ENCODE measurements at places on chromosomes 6 and 20.
A peak's percentile ranks its signal among the peaks of the same experiment; 100 is the strongest.

- DNase-seq = no peak
Measured at GRCh38 chr6:163066200-163066599, 338.4 kb downstream of the PACRG start.

DNA sequence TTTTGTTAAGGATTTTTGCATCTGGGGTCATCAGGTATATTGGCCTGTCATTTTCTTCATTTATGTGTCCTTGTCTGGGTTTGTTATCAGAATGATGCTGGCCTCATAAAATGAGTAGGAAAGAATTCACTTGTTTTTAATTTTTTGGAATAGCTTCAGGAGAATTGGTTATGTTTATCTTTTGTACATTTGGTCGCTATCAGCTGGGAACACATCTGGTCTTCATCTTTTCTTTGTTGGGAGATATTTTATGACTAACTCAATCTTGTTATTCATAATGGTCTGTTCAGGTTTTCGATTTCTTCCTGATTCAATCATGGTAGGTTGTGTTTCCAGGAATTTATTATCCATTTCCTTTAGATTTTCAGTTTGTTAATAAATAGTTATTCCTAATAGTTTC, 207.5 kb upstream of the ASCC3 start:
- DNase-seq = no peak

GRCh38 chr20:17794400-17794799, 94.6 kb downstream of the BANF2 start:
- DNase-seq = no peak

DNA sequence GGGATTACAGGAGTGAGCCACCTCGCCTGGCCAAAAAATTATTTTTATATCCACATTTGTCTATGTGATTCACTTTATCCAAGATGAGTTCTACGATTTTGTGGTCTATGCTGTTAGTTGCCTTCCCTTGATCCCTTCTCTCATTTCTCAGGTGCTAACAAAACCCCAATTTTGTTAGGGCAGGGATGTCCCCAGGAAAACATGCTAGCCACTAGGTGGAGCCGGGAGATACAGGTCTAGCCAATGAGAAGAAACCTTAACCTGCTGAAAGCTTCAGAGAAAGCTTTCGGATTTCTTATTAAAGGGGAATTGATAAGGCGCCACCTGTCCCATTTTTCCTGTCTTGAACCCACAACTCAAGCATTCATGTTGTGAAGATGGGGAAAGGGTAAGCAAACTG, 167.4 kb upstream of the OLIG3 start:
- no peak for DNase-seq

DNA sequence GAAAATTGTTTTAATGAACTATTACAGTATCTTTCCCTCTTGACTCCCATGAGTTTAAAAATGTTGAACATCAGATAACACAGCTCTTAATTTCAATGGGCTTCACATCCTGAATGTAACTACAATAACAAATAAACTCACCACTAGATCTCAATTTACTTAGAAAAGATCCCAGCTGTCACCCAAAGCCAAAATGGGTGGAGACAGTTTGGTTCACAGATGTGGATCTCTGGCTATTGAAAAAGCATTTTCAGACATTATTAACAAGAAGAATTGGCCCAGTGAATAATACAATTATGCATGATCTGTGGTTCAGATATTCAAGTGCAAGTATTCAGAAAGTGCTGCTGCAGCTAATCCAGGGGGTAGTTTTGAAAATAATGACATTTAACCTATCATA, 184.7 kb upstream of the RALGAPA2 start:
- DNase-seq = no peak

GRCh38 chr6:89355511-89356194, 3.1 kb upstream of the UBE2J1 start:
- no peak for DNase-seq

- DNase-seq = no peak
Measured at GRCh38 chr20:17503301-17504065, 27.7 kb downstream of the BFSP1 start.

DNA sequence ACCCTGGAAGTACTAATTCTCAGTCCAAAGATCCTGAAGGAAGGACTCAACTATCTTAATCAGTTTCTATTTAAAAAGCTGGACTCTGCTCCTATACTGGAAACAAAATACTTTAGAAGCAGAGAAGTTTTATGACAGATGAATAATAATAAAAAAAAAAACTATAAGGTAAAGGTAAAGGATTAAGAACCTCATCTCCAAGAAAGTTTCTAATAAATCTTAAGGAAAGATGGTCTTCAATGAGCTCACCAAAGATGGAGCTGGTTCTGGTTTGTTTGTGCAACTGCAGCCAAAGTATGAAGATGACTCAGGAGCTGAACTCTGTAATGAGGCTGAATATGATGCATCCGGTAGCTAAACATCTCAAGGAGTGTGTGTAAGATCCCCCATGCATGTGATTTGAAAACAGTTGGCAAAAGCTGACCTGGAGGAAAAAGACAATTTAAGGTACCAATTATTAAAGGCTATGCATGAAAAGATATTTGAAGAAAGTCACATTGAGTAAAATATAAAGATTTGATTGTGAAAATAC, 25.2 kb downstream of the MED23 start:
- no peak for DNase-seq

DNA sequence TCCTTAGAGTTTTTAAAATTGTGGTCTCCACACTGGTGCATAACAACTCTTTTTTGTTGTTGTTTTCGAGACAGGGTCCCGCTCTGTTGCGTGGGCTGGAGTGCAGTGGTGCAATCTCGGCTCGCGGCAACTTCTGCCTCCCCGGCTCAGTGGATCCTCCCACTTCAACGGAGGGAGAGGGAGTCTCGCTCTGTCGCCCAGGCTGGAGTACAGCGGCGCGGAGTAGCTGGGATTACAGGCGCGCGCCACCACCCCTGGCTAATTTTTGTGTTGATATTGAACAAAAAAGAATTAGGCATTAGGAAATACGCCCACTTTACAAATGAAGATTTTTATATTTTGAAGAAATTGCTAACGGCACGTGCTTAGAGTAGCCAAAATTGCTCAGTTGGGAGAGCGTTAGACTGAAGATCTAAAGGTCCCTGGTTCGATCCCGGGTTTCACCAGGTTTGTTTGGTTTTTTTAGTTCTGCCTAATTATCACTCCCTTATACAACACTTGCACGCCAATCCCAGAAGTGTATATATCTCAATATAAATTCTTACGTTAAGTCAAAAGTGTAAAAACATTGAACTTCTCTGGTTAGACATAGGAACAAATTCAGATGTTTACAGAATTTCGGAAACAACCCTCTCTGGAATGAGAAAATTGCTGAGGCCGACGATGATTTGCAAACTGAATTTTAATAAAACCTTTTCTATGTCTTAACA, 159.6 kb downstream of the TRIM27 start:
- DNase-seq = no peak

DNA sequence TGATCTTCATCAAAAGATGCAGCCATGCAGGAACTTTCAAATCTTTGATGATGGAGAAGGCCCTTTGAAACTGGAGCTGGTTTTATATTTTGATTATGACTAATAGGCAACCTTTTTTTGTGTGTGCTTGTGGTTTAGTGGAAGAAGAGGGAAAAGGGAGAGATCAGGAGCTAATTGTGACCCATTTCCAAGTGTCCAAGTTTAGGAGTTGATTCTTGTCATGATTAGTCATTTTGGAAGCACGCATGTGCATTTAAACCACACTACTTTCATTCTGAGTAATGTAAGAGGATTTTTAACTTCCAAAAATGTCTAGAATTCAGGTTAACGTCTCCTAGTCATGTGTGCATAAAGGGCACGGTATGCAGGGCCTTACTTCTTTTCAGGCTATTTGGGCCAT, 3.5 kb downstream of the FOXO3 start:
- DNase-seq = no peak

GRCh38 chr6:167141667-167142432, 15.9 kb downstream of the GPR31 start:
- DNase-seq = peak; percentile 66

- DNase-seq = no peak
Measured at GRCh38 chr6:148578489-148578814, 168.4 kb upstream of the UST start.

GRCh38 chr6:71029555-71029954, 72.7 kb upstream of the B3GAT2 start:
- peak; percentile 41 for DNase-seq

DNA sequence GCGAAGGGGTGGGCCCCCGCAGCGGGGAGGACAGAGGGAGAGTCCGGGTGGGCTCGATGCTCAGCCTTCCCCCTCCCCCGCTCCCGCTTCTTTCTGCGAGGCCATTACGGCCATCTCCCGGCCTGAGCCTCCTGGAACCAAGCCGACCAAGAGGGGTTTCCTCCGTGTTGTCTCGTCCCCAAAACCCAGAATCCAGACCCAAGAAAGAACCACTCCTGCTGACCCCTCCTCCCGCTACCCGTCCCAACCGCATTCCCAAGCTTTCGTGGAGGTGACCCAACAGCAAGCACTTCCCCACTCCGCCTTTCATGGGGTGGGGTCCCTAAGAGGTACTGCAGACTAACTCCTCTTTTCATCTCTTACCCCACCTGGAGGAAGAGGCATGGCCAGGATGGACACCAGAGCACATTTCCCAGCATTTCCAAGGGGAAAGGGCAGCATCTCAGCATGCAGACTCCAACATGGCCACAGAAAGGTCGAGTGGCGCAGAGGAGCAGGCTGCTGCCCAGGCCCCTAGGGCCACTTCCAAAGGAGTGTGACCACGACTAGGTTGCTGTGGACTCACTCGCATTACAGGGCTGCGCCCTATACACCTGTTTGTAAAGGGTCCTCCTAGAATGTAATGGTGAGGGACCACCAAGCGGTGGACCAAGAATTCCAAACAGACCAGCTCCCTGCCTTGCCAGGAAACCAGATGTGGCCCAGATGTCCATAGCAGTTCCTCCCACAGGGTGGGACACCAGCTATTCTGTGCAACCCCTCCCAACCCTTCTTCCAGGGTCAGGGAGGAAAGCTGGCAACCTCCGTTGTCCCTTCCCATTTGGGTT, 53.4 kb downstream of the MRPL14 start:
- DNase-seq = no peak

DNA sequence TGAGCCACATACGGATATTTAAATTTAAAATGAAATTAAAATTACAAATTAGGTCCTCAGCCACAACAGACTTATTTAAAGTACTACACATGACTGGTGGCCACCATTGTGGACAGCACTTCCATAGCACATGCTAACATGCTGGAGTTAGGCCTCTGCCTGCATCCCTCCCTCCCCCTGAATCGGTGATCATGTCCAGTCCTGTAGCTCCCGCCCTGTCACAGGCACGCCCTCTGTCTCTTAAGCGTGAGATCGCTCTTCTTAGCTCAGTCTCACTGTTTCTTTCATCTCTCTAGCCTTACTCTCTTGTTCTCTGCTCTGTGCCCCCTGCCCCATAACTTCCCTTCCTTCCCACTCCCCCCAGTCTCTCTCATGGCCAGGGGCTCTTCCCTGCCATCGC, 28.9 kb downstream of the ELMO2 start:
- no peak for DNase-seq

- DNase-seq = no peak
Measured at GRCh38 chr6:111171577-111172400, 84.5 kb downstream of the SLC16A10 start.

DNA sequence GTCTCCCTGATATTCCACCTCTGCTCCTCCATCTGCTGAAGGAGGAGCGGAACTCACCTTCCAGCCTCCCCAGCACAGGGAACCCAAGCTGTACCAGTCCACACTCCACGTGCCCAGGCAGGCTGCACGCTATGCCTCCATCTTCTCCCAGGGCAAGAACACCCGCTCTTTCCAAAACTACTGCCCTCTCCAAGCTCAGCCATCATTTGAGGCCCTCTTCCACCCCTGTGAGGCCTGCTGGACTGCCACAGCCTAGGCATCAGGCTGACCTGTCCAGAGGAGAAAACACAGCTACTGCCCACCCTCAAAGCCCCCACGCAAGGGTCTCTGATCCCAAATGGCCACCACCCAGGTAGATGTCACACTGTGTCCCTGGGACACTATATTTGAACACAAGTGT, 99.9 kb downstream of the PRND start:
- DNase-seq = no peak

DNA sequence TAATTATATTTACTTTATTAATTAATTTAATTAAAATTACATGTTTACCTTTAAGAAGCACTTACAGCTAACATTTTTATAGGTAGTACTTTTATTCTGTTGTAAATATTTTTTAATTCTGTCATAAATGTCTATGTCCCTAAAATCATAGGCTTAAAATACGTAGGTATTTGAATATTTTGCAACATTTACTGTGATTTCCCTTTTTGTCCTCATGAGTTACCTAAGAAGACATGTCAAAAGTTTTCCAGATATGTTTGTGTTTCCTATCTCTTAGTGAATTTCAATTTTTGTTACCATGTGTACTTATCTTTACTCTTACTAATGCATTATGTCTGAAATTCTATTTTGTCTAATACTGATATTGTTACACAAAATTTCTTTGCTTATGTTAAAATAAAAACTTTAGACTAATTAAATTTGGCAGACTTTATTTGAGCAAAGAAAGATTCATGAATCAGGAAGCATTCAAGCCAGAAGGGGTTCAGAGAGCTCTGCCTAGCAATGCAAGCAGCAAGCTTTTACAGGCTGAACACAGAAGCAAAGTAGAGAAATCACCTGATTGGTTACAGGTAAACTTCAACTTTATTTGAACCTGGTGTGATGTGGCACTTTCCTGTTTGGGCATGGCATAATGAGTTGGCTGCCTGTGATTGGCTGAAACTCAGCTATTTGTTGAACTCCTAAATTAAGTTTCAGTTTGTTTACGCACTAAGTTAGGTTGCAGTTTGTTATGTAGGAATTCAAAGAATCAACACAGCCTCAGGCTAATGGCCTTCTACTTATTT, 123.2 kb upstream of the TMEM170B start:
- DNase-seq = no peak

GRCh38 chr20:24022621-24023180, 34.1 kb upstream of the GGTLC1 start:
- DNase-seq = no peak

DNA sequence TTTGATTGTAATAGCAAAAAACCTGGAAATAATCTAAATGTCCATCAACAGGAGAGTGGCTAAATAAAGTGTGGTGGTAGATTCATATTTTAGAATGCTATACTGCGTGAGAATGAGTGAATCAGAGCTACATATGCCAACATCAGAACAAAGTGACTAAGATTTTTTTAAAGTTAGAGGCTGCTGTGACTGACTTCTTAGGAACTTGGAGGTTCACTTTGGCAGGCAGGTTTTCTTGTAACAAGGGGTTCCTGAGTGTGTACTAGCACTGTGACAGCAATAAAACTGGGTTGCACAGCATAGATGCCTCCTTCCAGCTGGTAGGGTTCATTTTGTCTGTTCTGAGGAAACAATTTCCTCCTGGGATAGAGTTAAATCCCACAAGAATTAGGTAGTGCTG, 75.3 kb upstream of the ENPP5 start:
- DNase-seq = no peak

- DNase-seq = no peak
Measured at GRCh38 chr6:37142050-37142614, 27.8 kb upstream of the PIM1 start.

All from NCI-H345 (cell line).